ENCODE measurements at places on chromosomes 5 and 9.

- no peak for DNase-seq
These were observed 2.7 kb downstream of the NCS1 start for GRCh38 chr9:130174920-130175321.

- DNase-seq = no peak
These were observed 2.1 kb downstream of the RPL7A start for GRCh38 chr9:133349965-133350616.

DNA sequence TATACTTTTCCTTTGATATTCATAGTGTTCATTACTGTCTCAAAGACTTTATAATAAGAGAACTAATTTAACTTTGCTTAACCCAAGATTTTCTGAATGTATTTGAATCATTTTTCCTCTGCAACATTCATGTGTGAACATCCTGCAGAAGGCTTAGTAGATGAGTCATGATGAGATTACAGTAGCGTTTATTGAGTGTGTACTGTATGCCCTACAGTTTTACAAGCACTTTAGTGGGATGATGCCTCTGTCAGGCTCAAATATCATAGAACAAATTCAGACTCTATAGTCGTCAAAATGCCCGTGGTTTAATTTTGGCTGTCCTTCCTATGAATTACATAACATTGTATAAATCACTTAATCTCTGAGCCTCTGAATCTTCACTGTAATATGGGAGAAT is 41.2 kb downstream of the FYB1 start:
- peak; percentile 42 for DNase-seq

DNA sequence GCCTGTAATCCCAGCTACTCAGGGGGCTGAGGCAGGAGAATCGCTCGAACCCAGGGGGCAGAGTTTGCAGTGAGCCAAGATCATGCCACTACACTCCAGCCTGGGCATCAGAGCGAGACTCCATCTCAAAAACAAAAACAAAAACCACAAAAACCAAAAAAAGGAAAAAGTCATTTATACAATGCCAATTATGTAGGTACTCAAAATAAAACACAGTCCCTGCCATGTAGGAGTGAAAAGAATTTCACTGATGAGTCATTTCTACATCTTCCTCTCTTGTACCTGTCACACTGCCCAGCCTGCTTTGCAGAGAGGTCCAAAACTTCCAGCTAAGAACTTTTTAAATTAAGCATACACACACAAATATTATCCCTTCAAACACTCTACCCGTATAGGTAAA is 215.8 kb downstream of the EPB41L4A start:
- peak; percentile 43 for DNase-seq

- DNase-seq = peak; percentile 74
These were observed 37.3 kb upstream of the ADRA1B start for GRCh38 chr5:159878988-159879471.
